ENCODE measurements at places on chromosomes 7 and 10.

DNA sequence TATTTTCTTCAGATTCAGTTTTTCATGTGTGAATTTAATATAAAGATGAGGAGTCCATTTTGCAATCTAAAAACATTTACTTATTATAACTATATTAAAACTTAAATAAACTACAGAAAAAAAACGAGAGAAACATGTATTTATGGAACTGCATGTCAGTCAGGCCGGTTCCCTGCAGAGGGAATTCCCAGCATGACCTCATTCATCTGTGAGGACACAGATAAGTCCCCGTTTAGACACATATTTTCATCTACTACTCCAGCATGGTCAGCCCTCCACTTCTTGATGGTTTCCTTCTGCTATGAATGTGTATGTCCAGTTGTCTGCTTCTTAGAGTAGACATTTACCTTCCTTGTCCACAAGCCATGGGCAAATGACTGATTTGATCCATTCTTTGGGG is 339.1 kb downstream of the SEMA3D start:
- DNase-seq, result no peak

DNA sequence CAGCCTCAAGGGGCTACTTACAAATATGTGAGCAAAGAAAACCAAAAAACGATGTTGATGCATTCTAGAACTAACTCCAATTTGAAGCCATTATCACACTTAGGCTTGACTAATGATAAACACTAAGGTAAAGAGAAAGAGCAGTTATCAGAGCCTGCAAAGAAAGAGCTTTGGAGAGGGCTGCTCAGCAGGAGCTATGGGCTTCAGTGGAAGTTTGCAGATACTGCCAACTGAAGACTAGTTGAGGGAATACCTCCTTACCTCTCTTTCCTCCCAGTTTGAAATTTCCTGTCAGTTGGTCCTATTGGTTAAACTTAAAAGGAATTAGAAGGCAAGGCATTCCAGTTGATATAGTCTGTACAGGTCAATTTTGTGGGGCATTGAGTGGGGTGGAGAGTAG is 498.1 kb upstream of the POT1 start:
- no peak for DNase-seq

DNA sequence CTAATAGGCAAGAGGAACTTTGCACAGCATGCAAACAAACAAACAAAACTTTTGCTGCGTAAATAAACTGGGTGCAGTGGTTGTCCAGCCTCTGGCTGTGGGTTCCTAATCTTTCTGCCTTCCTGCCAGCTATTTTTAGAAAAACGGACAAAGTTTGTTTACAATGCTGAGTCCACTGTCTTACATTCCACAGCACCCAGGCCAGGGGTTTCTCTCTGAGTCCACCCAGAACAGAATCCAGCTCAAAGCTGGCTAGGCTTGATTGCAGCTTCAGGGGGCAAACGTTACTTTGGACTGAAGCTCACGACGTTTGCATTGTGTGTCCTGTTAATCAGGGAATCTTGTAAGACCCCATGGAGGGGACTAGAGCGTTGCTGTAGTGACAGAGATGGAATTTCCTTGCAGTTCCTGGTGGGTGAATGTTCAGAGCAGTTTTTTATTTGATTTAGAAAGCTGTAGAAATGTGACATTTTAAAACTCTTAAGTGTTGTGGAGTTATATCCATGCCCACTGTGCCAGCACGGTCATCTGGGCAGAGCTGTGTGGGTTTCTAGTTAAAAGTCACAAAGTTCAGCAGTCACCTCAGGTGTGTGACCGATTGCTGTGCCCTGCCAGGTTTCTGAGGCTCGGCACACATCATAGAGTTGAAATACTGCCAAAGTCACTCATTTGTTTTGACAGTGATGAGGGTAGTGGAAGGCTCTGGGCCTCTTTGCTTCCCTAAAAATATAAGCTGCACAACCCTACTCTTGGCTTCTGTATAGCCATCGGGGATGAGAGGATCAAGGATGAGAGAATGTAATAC is 247.0 kb downstream of the STK31 start:
- no peak for DNase-seq

- DNase-seq, result no peak
Measured at GRCh38 chr10:130214431-130214830, 78.2 kb downstream of the GLRX3 start.

GRCh38 chr10:12435348-12435747 is 86.0 kb downstream of the CAMK1D start:
- DNase-seq, result no peak

DNA sequence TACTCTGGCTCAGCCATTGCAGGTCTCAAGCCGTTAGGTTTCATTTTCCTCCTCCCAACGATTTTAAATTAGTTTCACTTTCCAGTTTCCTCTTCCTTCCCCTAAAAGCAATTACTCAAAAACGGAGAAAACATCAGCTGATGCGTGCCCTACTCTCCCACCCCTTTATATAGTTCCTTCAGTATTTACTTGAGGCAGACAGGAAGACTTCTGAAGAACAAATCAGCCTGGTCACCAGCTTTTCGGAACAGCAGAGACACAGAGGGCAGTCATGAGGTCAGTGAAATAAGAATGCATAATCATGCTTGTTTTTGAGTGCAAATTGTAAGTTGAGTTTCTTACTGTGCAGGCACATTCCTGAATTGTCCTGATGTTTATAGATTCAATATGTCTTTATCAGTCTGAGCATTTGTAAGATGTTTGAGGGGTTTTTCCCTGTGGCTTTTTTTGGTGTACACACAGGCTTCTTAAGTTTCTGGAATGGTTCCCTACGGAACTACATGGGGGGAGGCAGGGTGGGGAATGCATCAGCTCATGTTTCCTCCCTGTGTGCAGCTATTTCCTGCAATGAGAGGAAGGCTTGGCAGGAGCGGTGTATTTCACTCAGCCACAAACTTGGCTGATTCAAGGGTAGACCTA is at the start of gene IFIT3:
Gene IFIT3 (plus strand): TSS at position 195 of the 639 bp plus-strand sequence. CDS start 77 bp downstream, at position 272.
- no peak for DNase-seq

DNA sequence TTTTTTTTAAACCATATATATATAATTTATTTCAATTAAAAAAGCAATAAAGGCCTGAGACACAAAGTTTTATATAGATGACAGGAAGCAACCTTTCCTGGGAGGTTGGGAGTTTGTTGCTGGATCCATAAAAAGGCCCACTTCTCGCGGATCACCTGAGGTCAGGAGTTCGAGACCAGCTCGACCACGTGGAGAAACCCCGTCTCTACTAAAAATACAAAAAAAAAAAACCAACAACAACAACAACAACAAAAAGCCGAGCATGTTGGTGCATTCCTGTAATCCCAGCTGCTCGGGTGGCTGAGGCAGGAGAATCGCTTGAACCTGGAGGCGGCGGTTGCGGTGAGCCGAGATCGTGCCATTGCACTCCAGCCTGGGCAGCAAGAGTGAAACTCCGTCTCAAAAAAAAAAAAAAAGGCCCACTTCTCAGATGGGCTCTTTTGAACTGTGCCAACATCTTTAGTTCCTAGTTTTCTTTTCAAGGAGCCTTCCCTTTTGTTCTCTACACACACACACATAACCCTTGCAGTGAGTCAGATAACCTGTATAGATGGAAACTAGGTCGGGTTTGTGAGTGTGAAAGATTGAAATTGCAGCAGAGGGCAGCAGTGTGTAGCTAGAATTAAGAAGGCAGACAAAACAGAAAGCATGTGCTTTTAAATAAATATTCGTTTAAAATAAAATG is 1.2 kb upstream of the SMNDC1 start:
- peak; percentile 10 for DNase-seq

Data from NCI-H1092 (cell line).